ENCODE measurements at places on chromosomes 4 and X. TPM values are rescaled to one million over a fixed set of nuclear protein-coding genes. Genes with fewer than 3 reads are reported as not detected.

- H3K27me3 ChIP-seq = no peaks in the 10 kb centered on the region
- no peak for DNase-seq
- H3K36me3 ChIP-seq = no peaks in the 10 kb centered on the region
- H3K27ac ChIP-seq = no peak overlapping the region
Observed at GRCh38 chr4:56253666-56254305, 133.5 kb downstream of the AASDH start.

- H3K36me3 ChIP-seq = peaks cover 88% of the 10 kb centered on the region
- no peaks in the 10 kb centered on the region for H3K4me1 ChIP-seq
Observed at GRCh38 chr4:6291784-6292297, 22.2 kb downstream of the WFS1 start.

- no peaks in the 10 kb centered on the region for H3K27me3 ChIP-seq
- H3K36me3 ChIP-seq = no peaks in the 10 kb centered on the region
- DNase-seq = no peak
- no peak overlapping the region for H3K27ac ChIP-seq
- H3K4me3 ChIP-seq = no peak overlapping the region
- no peaks in the 10 kb centered on the region for H3K4me1 ChIP-seq
Observed at GRCh38 chr4:163587867-163588266, 93.4 kb downstream of the TMA16 start.

Gene HPF1
- 31.3 TPM for total RNA-seq

All from right atrium auricular region (tissue), 2 donors.